HT-29 (cell line): ENCODE measurements at places on chromosomes 6 and 20. TPM values are rescaled to one million over a fixed set of nuclear protein-coding genes. Genes with fewer than 3 reads are reported as not detected.

DNA sequence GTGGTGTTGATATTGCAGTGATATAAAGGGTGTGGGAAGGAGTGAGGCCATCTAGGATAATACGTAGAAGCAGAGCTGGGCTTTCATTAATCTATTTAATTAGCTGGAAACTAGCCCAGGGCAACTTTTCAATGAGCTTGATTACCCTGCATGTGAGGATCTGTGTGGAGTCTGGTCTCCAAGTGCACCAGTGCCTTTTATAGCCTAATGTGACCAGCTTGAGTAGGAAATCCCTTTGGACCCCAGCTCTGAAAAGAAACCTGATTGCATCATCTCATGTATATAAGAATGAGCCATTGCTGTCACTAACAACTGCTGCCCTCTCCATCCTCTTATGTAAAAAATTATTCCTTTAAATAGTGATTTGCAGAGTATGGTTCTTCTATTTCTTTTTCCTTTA lies 72.6 kb downstream of the CD109 start:
- no peak for DNase-seq

DNA sequence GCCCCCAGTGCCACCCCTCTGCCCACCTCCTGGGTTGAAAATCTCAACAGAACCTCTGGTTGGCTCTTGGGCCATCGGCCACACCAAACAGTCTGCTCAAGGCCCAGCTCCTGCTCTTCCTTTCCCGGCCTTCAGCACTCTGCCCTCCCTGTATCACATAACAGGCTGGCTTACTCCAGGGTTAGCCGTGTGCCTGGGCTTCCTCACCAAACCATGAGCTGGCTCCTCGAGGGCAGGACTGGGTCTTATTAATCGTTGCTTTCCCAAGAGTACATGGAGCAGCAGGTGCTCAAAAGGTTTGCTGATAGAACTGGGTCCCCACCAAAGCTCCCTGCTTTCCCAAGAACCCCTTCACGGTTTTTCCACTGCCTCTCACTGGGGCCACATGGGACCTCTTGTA lies 12.7 kb upstream of the FAM83C start:
- DNase-seq = no peak

Gene PPIL6
- 0.48 and 0.50 TPM in 2 replicates for total RNA-seq

Gene KCNG1
- total RNA-seq = not detected in 2 replicates

Gene TOMM34
- 80.5 and 85.2 TPM in 2 replicates for total RNA-seq

GRCh38 chr6:47277702-47278101 lies 32.0 kb downstream of the TNFRSF21 start:
- no peak for DNase-seq

Gene EDN3
- total RNA-seq = not detected in 2 replicates

GRCh38 chr6:119862719-119863118 lies 513.2 kb upstream of the MAN1A1 start:
- DNase-seq = no peak

DNA sequence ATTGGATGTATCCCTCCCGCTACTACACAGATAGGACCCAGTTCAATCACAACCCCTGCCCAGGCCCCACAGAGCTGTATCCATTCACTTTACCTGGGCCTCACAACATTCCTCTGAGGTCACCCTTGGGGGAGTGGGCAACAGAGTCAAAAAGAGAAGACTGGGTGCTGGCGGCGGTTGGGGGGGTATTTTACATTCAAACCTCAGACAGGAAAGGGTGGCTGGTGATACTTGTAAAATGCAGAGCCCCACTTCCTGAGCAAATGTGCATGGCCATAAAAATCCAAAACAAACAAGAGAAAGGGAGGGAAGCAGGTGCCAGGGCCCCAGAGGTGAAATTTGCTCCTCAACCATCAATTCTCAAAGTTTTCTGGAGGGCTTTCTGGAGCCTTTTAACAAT lies 3.5 kb downstream of the LRFN2 start:
- no peak for DNase-seq

DNA sequence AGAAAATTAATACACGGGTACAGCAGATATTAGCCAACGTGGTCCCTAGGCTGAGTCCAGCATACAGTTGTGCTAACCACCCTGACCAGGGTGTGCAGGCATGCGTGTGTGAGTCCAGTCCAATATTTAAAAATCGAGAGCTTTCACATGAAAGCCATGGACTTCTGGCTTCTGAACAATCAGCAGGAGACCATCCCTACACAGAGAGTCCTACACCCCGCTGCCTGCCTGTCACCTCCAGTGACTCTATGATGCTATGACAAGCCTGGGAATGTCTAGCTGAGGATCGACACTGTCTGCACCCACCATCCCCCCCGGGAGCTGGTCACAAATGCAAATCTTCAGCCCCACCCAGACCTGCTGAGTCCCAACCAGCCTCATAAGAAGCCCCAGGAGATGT lies 7.9 kb downstream of the ACSS1 start:
- DNase-seq = no peak

Gene ETV7
- total RNA-seq = 0.34 and 1.3 TPM in 2 replicates

Gene GTPBP2
- total RNA-seq = 71.9 and 83.1 TPM in 2 replicates

Gene JAG1
- total RNA-seq = 13.9 and 15.5 TPM in 2 replicates

Gene IRAK1BP1
- 0.28 and 0.42 TPM in 2 replicates for total RNA-seq

Gene GINS1
- 20.2 and 21.1 TPM in 2 replicates for total RNA-seq

DNA sequence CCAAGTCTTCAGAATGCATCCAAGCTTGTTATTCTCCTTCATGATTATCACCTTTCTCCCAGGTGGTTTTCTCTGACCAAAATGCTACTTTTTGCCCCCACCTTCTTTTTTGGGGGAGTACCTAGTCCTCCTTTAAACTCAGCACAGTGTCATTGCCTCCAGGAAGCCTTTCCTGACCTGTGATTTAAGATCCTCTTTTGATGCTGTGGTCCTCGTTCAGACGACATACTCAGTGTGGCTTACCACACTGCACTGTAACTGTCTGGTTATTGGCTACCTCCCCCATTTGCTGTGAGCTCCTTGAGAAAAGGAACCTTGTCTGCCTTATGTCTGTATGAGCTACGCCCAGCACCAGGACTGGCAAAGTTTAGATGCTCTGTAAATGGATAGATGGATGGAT lies 14.6 kb downstream of the SAYSD1 start:
- no peak for DNase-seq

DNA sequence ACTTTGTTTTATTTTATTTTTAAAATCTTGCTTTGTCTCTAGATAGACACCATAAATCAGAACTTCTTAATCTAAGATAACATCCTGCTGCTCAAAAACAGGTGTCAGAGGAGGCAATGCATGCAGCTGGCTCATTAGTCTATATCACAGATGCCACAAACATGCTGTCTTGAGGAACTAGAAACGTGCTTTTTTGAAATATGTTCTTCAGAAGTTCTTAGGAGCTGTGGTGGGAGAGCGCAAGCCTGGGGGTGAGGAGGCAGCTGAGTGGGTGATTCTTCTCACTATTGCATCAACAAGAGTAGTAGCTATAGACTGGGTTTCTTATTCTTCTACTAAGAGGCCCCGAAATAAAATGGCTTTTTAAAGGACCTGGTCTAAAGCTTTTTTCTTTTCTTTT lies 23.4 kb downstream of the IL22RA2 start:
- no peak for DNase-seq

Gene TRIM31
- total RNA-seq = 112 and 119 TPM in 2 replicates

- no peak for DNase-seq
These were observed 23.0 kb downstream of the PYGB start for GRCh38 chr20:25270829-25271251.

DNA sequence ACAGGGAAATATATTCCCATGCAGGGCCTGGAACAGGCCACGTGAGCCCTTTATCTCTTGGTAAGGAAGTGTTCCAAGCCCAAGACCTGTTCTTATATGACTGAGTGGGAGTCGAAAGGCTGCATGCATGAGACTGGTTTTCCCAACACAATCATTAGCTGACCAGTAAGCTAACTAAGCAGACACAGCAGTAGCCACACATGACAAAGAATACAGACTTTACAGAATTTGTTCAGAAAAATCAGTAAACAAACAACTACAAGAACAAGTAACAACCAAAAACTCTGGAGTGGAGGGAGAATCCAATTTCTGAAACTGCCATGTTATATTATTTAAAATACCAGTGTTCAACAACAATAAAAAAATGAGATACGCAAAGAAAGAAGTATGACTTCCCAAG lies 16.7 kb downstream of the BPIFA1 start:
- DNase-seq = no peak

Gene NFATC2
- total RNA-seq = 0.51 and 0.57 TPM in 2 replicates

DNA sequence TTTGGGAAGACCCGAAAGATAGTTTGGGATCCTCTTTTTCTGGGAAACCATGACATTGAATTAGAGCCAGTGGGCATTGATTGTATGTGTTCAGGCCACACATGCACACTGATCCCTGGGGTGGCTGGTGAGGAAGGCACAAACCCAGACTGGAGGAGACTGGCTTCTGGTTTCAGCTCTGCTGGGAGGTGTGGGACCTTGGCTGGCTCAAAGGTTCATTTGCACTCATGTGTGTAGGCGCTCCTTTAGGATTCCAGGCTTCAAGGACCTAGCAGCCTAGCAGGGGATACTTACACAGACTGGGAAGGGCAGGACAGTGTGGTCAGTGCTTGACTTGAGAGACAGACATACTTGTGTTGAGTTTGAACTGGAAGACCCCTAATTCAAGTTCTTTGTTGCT lies 7.2 kb downstream of the RIN2 start:
- no peak for DNase-seq

GRCh38 chr6:148972481-148972880 lies 225.7 kb downstream of the UST start:
- DNase-seq = peak; percentile 68

GRCh38 chr6:153424719-153425400 lies 293.8 kb upstream of the RGS17 start:
- DNase-seq = peak; percentile 25

DNA sequence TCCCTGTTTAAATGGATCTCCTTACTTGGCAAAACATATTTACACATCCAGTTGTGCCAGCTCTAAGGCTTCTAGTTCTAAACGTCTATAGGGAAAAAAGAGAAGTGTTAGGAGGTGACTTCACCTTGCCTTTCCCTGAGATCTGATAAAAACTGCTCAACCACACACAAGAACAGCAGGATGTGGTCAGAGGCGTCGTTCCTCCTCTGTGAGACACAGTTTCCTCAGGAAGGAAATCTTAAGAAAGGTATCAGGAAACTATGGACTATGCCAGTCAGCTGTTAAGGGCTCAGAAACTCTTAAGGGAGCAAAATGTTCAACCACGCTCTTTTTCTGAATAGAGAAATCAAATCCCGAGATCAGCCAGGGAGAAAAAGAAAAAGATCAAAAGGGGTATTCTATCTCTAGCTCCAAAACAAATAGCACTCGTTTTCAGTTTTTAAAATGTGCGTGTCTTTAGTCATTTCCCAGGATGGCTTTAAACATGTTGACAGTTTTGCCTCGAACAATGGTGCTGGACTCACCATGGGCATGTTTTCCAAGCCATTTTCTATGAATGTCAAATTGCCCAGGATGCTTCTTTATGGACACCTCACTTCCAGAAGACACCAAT lies 154.5 kb downstream of the HACE1 start:
- DNase-seq = no peak

DNA sequence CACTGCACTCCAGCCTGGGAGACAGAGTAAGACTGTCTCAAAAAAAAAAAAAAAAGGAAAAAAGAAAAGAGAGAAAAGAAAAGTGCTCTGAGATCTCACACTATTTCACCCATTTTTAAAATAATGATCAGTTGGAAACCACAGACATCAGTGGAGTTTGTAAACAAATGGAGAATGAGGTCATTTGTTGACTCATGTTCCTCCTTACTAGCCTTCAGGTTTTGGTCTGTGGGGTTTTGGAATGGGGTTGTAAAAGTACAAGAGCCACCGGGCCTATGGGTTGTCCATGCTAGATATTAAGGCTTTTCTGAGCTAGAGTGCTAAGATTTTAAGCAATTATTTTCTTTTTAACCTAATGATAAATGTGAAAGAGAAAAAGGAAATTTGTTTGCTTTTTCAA lies 104.4 kb upstream of the PRL start:
- no peak for DNase-seq

- DNase-seq = peak; percentile 44
These were observed 40.5 kb downstream of the BEND6 start for GRCh38 chr6:56995347-56995902.

DNA sequence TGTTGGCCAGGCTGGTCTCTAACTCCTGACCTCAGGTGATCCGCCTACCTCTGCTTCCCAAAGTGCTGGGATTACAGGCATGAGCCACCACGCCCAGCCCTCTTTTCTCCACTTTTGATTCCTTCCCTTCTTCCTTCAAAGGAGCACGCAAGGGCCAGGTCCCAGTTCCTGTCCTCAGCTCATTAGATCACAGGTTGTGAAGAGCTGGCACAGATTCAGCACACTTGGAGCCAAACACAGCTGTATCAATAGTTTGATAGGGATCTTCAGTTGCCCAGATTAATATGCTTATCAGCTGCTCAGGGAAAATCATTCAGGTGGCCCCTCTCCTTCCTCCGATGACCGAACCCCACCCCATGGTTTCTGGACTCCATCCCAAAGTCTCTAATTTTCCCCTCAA lies 14.4 kb upstream of the SLC22A23 start:
- DNase-seq = peak; percentile 22

Gene L3MBTL3
- total RNA-seq = 1.3 and 1.4 TPM in 2 replicates

DNA sequence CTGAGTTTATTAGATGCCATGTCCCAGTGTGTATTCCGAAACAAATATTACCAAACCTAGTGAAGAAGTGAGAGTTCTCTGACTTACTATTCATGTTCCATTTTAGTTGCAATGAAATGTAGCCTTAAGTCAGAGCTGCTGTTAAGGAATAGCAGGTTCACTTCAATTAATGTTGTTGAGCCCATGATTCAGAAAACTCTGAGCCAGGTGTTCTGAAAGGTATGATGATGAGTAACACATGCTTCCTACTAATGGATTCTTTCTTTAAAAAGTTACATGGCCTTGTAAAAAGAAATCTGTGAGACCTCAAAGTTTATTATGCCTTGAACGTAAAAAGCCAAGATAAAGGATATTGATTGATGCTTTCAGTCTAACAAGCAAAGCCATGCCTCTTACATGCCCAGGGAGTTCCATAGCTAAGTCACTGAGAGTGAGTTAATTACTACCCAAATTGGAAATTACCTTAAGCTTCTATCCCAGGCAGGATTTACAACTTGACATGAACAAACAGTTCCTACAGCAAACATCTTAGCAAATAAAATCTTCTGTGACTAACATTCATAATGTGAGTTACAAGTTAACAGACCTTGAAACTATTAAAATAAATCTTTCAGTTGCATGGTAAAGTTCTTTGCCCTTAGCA lies 122.9 kb downstream of the AKAP7 start:
- DNase-seq = peak; percentile 56

Gene TDRD6
- not detected in 2 replicates for total RNA-seq

Gene MAPK13
- total RNA-seq = 101 and 103 TPM in 2 replicates

- DNase-seq = peak; percentile 79
These were observed 104.0 kb downstream of the VEGFA start for GRCh38 chr6:43873806-43874714.

Gene HMGCLL1
- total RNA-seq = not detected in 2 replicates

- peak; percentile 14 for DNase-seq
These were observed 67.1 kb downstream of the EPB41L2 start for GRCh38 chr6:130995783-130996447.

- no peak for DNase-seq
These were observed 365.4 kb downstream of the HTR1B start for GRCh38 chr6:77097940-77098339.
